ENCODE measurements at places on chromosomes 3 and 15.
A peak's percentile ranks its signal among the peaks of the same experiment; 100 is the strongest.

DNA sequence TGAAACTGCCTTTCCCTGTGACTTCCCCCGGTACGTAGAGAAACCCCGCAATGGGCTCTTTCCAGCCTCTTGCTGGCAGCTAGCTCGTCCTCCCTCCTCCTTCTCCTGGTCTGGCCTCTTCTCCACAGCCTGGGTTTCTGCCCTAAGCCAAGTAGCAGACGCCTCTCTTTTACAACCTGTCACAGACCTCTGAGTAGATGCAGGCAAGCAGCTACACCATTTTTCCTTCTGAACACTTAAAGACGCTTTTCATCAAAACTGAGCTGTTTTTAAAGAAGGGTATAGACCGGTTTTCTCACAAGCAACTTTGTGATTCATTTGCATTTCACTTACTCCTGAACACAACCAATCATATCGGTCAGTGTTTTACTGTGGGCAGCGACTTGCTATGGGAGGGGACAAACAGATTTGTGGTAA lies 32.0 kb downstream of the ADAMTSL3 start:
- no peak for DNase-seq

DNA sequence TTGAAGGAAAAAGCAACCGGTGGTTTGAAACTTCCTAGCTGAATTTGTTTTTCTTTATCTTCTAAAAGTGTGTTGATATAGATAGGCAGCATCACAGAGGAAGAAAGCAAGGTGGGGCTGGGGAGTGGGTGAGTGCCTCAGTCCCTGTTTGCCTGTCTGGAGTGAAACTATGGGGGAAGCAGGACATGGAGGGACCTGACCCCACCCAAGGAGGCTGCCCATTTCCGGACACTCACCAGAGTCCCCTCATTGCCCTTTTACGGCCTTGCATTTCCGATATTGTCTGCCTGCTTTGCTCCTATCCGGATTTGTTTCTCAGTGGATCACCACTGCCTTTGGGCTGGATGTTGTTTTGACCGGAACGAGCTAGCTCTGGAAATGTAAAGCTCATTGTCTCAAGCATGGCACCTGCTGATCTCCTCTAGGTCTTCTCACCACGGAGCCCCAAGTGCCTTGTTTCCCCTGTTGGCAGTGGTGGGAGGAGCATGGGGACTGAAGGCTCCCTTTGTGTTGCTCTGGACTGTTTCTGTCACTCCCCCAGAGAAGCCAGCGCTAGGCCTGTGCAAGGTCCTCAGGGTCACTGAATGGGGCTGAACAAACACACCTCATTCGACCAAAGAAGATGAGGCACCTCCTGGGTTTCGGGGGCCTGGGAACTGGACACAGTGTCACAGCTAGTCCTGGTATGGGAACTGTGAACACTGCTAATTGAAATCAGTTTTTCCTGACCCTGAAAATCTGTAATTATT lies 7.0 kb downstream of the CLDN11 start:
- DNase-seq = peak; percentile 50

GRCh38 chr3:46024131-46024530 lies 3.2 kb downstream of the XCR1 start:
- no peak for DNase-seq

GRCh38 chr3:112391648-112392047 lies 58.7 kb downstream of the CD200 start:
- no peak for DNase-seq

- no peak for DNase-seq
Measured at GRCh38 chr15:92666780-92667179, 11.2 kb upstream of the FAM174B start.

DNA sequence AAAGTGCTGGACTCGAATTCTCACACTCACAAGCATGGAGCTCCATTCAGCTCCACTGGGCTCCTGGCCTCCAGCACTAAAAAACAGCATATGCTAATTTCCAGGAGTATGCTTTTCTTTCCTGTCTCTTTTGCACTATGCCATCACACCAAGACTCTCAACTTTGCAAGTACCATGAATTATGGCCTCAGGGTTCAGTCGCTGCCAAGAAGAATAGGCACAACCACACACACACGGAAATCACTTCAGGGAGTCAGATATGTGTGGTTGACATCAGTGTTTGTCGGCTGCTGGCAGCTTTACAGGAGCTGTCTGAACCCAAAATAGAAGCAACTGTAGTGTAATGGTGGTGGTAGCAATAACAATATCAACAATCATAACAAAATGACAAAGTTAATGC lies 305.0 kb upstream of the SLCO3A1 start:
- no peak for DNase-seq

DNA sequence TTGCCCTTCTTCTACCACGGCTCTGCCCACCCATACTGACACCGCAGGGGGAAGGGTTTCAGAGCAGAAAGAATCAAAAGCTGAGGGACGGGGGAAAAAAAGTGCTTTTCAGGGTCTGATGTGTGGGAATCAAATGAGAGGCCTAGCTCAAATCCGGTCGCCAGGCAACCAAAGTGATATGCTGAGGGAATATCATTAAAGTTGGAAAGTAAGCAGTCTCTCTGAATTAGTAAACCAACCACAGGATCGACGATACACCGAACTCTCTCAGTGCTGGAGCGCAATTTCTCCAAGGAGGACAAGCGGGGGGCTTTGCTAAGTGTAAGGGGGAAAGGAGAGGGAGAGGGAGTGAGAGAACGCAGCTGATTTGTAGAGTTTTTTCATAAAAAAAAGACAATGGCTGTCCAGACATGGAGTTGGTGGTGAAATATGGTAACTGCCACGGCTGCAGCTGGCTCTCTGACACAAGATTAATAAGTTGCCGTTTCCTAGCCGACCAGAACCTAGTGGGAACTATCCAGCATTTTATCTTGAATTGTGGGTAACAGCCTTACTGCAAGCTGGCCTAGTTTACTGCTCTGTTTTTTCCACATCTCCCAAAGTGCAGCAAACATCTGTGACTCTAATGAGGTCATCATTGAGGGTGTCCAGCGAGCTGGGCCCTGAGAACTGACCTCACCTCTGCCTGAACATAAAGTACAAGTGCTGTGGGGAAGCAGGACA lies 530.2 kb downstream of the SOX2 start:
- peak; percentile 64 for DNase-seq

- DNase-seq = no peak
Measured at GRCh38 chr3:150000641-150001040, 29.9 kb upstream of the PFN2 start.

DNA sequence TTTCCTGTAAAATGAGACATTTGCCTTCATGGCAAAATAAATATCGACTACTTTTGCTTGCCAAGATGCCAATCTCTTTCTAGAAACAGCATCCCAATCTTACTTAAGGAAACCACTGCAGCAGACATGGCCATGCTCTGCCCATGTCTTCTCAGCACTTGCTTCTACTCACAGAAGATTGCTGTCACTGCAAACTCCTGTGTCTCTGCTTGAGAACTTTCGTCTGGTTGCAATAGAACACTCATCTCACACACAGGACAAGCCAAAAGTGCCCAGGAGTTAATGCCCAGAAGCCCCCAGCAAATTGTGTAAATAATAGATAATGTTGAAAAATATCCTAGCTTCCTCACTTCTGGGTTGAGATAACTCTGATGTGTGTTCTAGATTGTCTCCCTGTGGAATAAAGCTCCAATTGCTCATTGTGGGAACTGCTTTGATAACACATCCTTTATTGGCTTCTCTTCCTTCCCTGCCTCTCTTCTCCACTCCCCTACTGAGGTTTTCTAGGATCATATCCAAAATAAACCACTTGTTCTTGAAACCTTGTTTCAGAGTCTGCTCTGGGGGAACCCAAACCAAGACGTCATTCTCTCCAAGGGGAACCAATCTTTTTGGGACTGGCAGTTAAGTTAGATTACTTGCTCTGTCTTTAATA lies 156.3 kb upstream of the STRIT1 start:
- DNase-seq = no peak

- no peak for DNase-seq
Measured at GRCh38 chr15:99238849-99239248, 10.5 kb downstream of the TTC23 start.

DNA sequence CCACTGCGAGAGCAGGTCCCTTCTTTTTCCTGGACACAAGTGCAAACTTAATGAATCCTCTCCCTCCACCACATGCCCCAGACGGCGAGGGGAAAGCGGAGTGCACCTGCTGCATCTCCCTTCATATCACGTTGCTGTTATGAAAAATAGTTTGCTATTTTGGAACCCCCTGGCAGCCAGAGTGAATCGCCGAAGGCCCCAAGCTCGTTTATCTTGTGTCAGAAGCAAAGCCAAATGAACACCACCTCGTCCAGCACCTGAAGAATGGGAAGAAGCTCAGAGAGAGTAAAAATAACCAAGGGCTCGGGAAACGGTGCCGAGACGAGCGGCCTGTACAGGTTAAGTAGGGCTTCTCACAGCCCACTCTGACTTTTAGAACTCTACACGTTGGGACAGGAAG lies 394.6 kb upstream of the RORA start:
- no peak for DNase-seq

DNA sequence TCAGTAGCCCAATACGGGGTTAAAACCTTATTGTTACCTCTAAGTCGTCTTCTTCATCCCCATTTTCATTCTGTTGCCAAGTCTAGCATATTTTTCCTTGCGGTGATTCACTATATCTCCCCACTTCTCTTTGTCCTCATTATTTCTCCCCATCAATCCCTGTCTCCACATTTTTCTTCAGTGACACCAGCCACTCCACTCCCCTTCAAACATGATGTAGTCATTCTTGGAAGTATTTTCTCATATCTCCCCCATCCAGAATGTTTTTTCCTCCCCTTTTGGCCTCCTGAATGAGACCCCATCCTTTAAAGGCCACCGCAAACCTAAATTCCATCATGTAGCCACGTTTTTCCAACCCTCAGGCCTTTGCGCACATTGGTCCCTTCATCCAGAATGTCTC lies 105.9 kb downstream of the TOP2B start:
- DNase-seq = no peak

DNA sequence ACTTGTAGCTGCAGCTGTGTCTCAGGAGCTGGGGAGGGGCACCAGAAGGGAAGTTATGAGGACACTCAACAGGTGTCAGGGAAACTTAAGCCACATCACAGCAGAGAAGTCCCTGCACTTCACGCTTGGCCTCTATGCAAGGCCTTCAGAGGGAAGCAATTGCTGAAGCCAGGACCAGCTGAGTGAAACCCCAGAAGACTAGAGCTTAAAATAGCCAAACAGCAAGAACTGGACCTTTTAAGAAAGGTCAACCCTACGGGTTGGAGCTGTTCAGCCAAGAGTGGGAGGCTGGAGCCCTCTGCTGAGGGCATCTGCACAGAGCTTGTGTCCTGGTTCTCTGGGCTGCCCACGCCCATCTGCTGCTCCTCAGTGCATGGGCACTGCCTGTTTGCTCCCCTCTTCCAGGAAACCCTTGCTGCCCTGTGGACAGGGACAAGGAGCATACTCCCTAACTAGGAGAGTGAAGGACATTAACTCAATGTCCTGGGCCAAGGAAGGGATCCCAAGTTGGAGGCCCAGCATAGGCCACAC lies 3.9 kb upstream of the GRAMD2A start:
- DNase-seq = no peak

Measured in neural crest cell (in vitro differentiated cells).